Right renal pelvis (tissue), 4 donors: ENCODE measurements at places on chromosomes 4 and X. TPM values are rescaled to one million over a fixed set of nuclear protein-coding genes. Genes with fewer than 3 reads are reported as not detected.

MAPK10 gene
- polyA plus RNA-seq, result 61.4 TPM

- DNase-seq, result peak; percentile 91
Measured at GRCh38 chr4:85826060-85826678, 351.2 kb downstream of the ARHGAP24 start.

LRAT gene
- 1.8 TPM for polyA plus RNA-seq

GPR119 gene
- not detected for polyA plus RNA-seq

DNA sequence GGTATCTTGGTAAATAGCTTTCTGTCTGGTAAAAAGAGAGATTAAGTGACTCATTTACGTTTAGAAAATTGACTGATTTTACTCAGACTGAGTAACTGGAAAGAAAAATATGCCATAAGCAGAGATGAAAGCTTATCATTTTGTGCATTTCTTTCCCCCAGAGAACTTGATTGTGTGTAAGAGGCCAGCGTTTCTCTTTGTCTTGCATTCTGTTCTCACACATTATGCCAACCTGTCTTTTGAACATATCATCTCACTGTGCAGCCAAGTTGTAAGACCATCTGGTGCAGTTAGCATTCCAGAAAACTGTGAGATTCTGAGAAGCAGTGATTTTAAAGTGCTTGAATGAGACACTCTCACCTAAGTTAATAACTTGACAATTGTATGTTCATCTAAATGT lies 651.3 kb downstream of the TECRL start:
- no peak for DNase-seq

NDST3 gene
- polyA plus RNA-seq, result 3.2 TPM

GRCh38 chrX:19190902-19191301 lies 68.6 kb upstream of the ADGRG2 start:
- no peak for DNase-seq

TLR6 gene
- polyA plus RNA-seq, result 1.00 TPM

DNA sequence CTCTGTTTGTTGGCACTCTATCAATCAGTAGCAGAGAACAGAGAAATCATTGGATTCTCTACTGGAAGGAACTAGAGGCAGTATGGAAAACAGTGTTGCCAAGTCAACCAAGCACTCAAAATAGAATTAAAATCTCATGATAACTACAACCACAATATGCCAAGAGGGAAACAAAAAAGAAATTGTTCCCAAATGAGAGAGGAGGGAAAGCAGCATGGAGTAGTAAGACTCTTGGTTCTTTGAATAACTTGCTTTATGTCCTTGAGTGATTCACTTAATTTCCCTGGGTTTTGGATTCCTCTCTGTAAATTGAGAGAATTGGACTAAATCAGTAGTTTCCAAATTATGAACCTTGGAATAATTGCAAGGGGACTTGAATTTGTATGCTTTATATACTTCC lies 285.5 kb upstream of the ANKRD50 start:
- DNase-seq, result no peak

SAGE1 gene
- not detected for polyA plus RNA-seq

GRCh38 chrX:103107836-103108235 lies 14.9 kb upstream of the NXF3 start:
- DNase-seq, result no peak

- DNase-seq, result no peak
Measured at GRCh38 chr4:152348670-152349069, 187.2 kb downstream of the FBXW7 start.

HOPX gene
- polyA plus RNA-seq, result 13.6 TPM

DNA sequence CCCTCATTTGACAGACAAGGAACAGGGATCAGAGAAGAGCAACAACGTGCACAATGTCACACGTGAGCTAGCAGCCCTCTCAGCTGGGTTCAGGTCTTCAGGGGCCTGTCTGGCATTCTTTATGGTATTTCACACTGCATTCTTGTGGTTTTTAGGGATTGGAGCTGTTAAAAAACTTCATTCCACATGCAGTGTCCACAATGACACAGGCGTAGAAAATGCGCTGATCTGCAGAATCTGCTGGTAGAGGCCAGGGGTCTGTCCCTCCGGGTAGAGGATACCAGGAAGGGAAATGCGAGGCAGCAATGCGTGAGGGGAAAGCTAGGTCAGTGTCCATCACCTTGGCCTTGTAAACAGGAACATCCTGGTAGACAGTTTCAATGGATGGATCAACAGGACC lies 36.6 kb downstream of the MAP7D3 start:
- no peak for DNase-seq

DNA sequence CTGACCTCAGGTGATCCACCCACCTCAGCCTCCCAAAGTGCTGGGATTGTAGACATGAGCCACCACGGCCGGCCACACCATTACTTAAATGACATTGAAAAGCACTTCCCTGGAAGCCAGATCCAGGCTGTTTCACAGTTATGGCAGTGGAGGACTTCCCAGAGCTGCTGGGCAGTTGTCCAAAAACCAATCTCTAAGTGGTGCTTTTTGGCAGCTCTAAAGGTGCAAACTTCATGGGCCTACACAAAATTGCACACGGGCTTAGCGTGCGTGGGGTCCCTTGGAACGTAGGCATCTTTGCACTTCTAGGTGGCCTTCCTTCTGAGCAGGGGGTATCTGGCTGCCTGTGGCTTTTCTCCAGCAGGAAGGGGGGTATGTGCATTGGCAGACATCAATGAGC lies 172.3 kb downstream of the SHOX start:
- DNase-seq, result no peak
